ENCODE measurements at places on chromosomes 5 and 9. TPM values are rescaled to one million over a fixed set of nuclear protein-coding genes. Genes with fewer than 3 reads are reported as not detected.

CYLC2 gene
- not detected for total RNA-seq

CARTPT gene
- total RNA-seq: not detected

CARD9 gene
- total RNA-seq: 2.2 TPM

DNAI1 gene
- total RNA-seq: not detected

SLC36A2 gene
- not detected for total RNA-seq

HNRNPH1 gene
- total RNA-seq: 471 TPM

LVRN gene
- total RNA-seq: 0.28 TPM

ESM1 gene
- total RNA-seq: 0.57 TPM

KCTD16 gene
- total RNA-seq: 2.4 TPM

SV2C gene
- not detected for total RNA-seq

NFX1 gene
- total RNA-seq: 23.3 TPM

MRPS27 gene
- total RNA-seq: 79.1 TPM

DAB2IP gene
- total RNA-seq: 7.5 TPM

PCDHB11 gene
- total RNA-seq: 0.18 TPM

PCDHA5 gene
- total RNA-seq: 0.09 TPM

CSF1R gene
- total RNA-seq: 0.46 TPM

GRIA1 gene
- total RNA-seq: under 0.01 TPM

GAPVD1 gene
- 34.1 TPM for total RNA-seq

LRRC19 gene
- total RNA-seq: not detected

TLX3 gene
- total RNA-seq: not detected

OR1J2 gene
- total RNA-seq: 0.14 TPM

ZNF883 gene
- 1.2 TPM for total RNA-seq

FBXW5 gene
- 116 TPM for total RNA-seq

MEGF10 gene
- 0.14 TPM for total RNA-seq

EPB41L4A gene
- 0.37 TPM for total RNA-seq

FST gene
- 68.3 TPM for total RNA-seq

SPAG8 gene
- total RNA-seq: 1.2 TPM

EIF4E1B gene
- total RNA-seq: not detected

HMCN2 gene
- under 0.01 TPM for total RNA-seq

PRR16 gene
- 4.0 TPM for total RNA-seq

FANCG gene
- total RNA-seq: 7.5 TPM

FAM81B gene
- total RNA-seq: not detected

HAVCR2 gene
- total RNA-seq: 0.09 TPM

IFNE gene
- total RNA-seq: 3.3 TPM

CDH12 gene
- not detected for total RNA-seq

LCN9 gene
- not detected for total RNA-seq

FCN1 gene
- not detected for total RNA-seq

SERINC5 gene
- 16.6 TPM for total RNA-seq

SH2D3C gene
- total RNA-seq: under 0.01 TPM

OR1K1 gene
- total RNA-seq: not detected

BRD3OS gene
- 13.8 TPM for total RNA-seq

CDHR2 gene
- total RNA-seq: 0.28 TPM

MLANA gene
- total RNA-seq: not detected

NR5A1 gene
- total RNA-seq: not detected

CDC20B gene
- not detected for total RNA-seq

SCAI gene
- 6.7 TPM for total RNA-seq
